ENCODE measurements at places on chromosomes 2 and 18. TPM values are rescaled to one million over a fixed set of nuclear protein-coding genes. Genes with fewer than 3 reads are reported as not detected.

Gene IL1R1
- 0.27 TPM for total RNA-seq

Gene FAHD2B
- 28.3 TPM for total RNA-seq

Gene SH3RF3
- 0.54 TPM for total RNA-seq

Gene RAB6C
- under 0.01 TPM for total RNA-seq

Gene IMP4
- 208 TPM for total RNA-seq

Gene TPO
- under 0.01 TPM for total RNA-seq

Gene STPG4
- total RNA-seq: not detected

Gene TWIST2
- total RNA-seq: not detected

Gene LBX2
- 0.54 TPM for total RNA-seq

Gene ELAC1
- total RNA-seq: 5.9 TPM

Gene ATOH8
- total RNA-seq: under 0.01 TPM

Gene TMEM17
- 2.4 TPM for total RNA-seq

Gene SERPINB12
- total RNA-seq: not detected

Gene NTSR2
- not detected for total RNA-seq

Gene CCDC195
- total RNA-seq: not detected

Gene EMILIN1
- 31.2 TPM for total RNA-seq

Gene GAREM2
- total RNA-seq: 0.54 TPM

Gene SCG2
- not detected for total RNA-seq

Gene SLC23A3
- 0.27 TPM for total RNA-seq

Gene TRIM43B
- total RNA-seq: not detected

Gene EDAR
- under 0.01 TPM for total RNA-seq

Gene ABCG8
- under 0.01 TPM for total RNA-seq

Gene SERPINB13
- not detected for total RNA-seq

All from hematopoietic multipotent progenitor cell (in vitro differentiated cells).